ENCODE measurements at places on chromosomes 16 and 17.
A peak's percentile ranks its signal among the peaks of the same experiment; 100 is the strongest.

GRCh38 chr17:79304884-79305283, 230.3 kb downstream of the ENGASE start:
- H3K4me1 ChIP-seq, result no peaks in the 10 kb centered on the region
- peak; percentile 86 for DNase-seq
- no peaks in the 10 kb centered on the region for H3K27me3 ChIP-seq
- H3K36me3 ChIP-seq, result no peaks in the 10 kb centered on the region

DNA sequence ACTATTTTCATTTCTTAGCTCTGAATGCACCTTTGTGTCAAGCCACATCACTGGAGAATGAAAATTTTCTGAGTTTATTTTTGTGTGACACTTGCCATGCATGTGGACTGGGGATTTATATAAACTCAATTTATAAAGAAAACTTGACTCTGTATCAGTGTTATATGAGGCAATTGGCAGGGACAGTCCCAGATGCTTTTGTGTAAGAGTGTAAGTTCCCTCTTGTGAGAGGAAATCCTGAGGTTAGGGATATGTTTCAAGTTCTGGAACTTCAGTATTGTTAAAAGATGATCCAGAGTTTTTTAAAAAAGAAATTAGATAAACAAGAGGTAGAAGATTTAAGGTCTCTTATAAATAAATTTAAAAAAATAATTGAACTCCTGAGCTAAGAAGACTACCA, 10.9 kb upstream of the CCL8 start:
- H3K4me1 ChIP-seq, result no peaks in the 10 kb centered on the region
- no peaks in the 10 kb centered on the region for H3K36me3 ChIP-seq
- H3K27ac ChIP-seq, result no peak overlapping the region
- no peaks in the 10 kb centered on the region for H3K27me3 ChIP-seq
- DNase-seq, result no peak

- H3K36me3 ChIP-seq, result no peaks in the 10 kb centered on the region
- H3K27ac ChIP-seq, result no peak overlapping the region
- H3K4me3 ChIP-seq, result no peak overlapping the region
- DNase-seq, result peak; percentile 87
Observed at GRCh38 chr17:17849845-17850373, 13.1 kb upstream of the SREBF1 start.

GRCh38 chr17:17528696-17529652, 32.8 kb upstream of the RASD1 start:
- no peaks in the 10 kb centered on the region for H3K27me3 ChIP-seq
- no peak overlapping the region for H3K4me3 ChIP-seq
- H3K27ac ChIP-seq, result peak overlapping the region; percentile 2
- no peaks in the 10 kb centered on the region for H3K4me1 ChIP-seq

- peaks cover 3% of the 10 kb centered on the region for H3K36me3 ChIP-seq
- H3K4me1 ChIP-seq, result no peaks in the 10 kb centered on the region
- no peak overlapping the region for H3K27ac ChIP-seq
- no peak overlapping the region for H3K4me3 ChIP-seq
- no peaks in the 10 kb centered on the region for H3K27me3 ChIP-seq
Observed at GRCh38 chr16:88725609-88726407, 19.5 kb downstream of the CTU2 start.

- H3K4me1 ChIP-seq, result no peaks in the 10 kb centered on the region
- DNase-seq, result no peak
- H3K36me3 ChIP-seq, result no peaks in the 10 kb centered on the region
- H3K27me3 ChIP-seq, result no peaks in the 10 kb centered on the region
- no peak overlapping the region for H3K4me3 ChIP-seq
Observed at GRCh38 chr17:68131456-68131855, 95.9 kb downstream of the KPNA2 start.

- DNase-seq, result no peak
- H3K27me3 ChIP-seq, result no peaks in the 10 kb centered on the region
- H3K4me1 ChIP-seq, result no peaks in the 10 kb centered on the region
- no peak overlapping the region for H3K4me3 ChIP-seq
- H3K36me3 ChIP-seq, result no peaks in the 10 kb centered on the region
- no peak overlapping the region for H3K27ac ChIP-seq
Observed at GRCh38 chr16:35196313-35196712, 1736.9 kb downstream of the TP53TG3F start.

GRCh38 chr17:17613708-17614114, 22.2 kb upstream of the PEMT start:
- no peaks in the 10 kb centered on the region for H3K36me3 ChIP-seq
- no peak overlapping the region for H3K27ac ChIP-seq
- peaks cover 4% of the 10 kb centered on the region for H3K4me1 ChIP-seq
- no peak overlapping the region for H3K4me3 ChIP-seq

- H3K4me1 ChIP-seq, result no peaks in the 10 kb centered on the region
- H3K27ac ChIP-seq, result no peak overlapping the region
- peak; percentile 94 for DNase-seq
- peak overlapping the region; percentile 81 for H3K4me3 ChIP-seq
Observed at GRCh38 chr17:31008374-31009041, 37.7 kb downstream of the RNF135 start.

DNA sequence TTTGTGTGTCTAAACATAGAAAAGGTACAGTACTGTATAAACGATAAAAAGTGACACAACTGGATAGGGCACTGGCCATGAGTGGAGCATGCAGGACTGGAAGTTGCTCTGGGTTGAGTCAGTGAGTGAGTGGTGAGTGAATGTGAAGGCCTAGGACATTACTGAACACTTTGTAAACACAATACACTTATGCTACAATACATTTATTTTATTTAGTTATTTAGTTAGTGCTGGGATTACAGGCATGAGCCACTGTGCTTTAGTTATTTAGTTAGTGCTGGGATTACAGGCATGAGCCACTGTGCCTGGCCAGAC, 4.6 kb downstream of the CFAP20 start:
- peaks cover 4% of the 10 kb centered on the region for H3K36me3 ChIP-seq
- no peak for DNase-seq
- H3K27ac ChIP-seq, result no peak overlapping the region
- no peak overlapping the region for H3K4me3 ChIP-seq

- no peaks in the 10 kb centered on the region for H3K4me1 ChIP-seq
Observed at GRCh38 chr17:6075050-6075449, 4.9 kb downstream of the WSCD1 start.

- H3K27me3 ChIP-seq, result no peaks in the 10 kb centered on the region
- no peak overlapping the region for H3K27ac ChIP-seq
- H3K4me3 ChIP-seq, result no peak overlapping the region
- H3K4me1 ChIP-seq, result no peaks in the 10 kb centered on the region
- H3K36me3 ChIP-seq, result no peaks in the 10 kb centered on the region
- no peak for DNase-seq
Observed at GRCh38 chr17:74697515-74697914, 15.2 kb downstream of the CD300LF start.

GRCh38 chr16:56738221-56738620, 8.3 kb downstream of the NUP93 start:
- DNase-seq, result no peak
- no peak overlapping the region for H3K27ac ChIP-seq
- H3K36me3 ChIP-seq, result peaks cover 3% of the 10 kb centered on the region
- H3K27me3 ChIP-seq, result no peaks in the 10 kb centered on the region
- no peak overlapping the region for H3K4me3 ChIP-seq

- DNase-seq, result peak; percentile 20
- H3K36me3 ChIP-seq, result peaks cover 25% of the 10 kb centered on the region
- no peaks in the 10 kb centered on the region for H3K4me1 ChIP-seq
- no peak overlapping the region for H3K4me3 ChIP-seq
- no peak overlapping the region for H3K27ac ChIP-seq
- no peaks in the 10 kb centered on the region for H3K27me3 ChIP-seq
Observed at GRCh38 chr16:88010968-88011483, 59.8 kb downstream of the BANP start.

DNA sequence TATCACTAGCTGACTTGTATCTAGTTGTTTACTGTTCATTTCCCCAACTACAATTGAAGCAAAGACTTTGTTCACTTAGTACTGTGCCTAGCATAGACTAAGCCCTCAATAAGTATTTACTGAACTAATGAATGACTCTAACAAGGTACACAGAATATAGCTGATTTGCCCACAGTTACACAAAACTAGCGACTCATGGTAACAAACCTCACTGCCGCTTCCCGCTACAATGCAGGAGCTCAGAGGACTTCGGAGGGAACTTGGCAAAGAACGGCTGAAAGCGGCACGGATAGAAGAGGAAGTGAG, 524 bp downstream of the EFTUD2 start:
- peaks cover 15% of the 10 kb centered on the region for H3K36me3 ChIP-seq
- H3K27ac ChIP-seq, result no peak overlapping the region
- H3K4me3 ChIP-seq, result peak overlapping the region; percentile 100

DNA sequence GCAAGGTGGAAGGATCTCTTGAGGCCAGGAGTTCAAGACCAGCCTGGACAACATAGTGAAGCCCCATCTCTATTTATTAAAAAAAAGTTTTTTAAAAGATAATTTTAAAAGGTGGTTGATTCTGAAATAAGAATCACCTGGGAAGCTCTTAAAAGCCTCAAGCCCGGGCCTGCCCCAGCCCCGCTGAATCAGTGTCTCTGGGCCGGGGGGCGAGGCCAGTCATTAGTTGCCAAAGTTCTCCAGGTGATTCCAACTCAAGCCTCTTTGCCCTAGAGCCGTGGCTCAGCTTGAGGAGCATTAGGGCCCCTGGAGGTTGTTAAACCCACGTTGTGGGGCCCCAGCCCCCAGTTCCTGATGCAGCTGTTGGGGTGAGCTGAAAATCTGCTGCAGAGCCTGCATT, 24.6 kb downstream of the JPH3 start:
- no peak for DNase-seq
- no peak overlapping the region for H3K4me3 ChIP-seq
- no peaks in the 10 kb centered on the region for H3K36me3 ChIP-seq
- H3K4me1 ChIP-seq, result no peaks in the 10 kb centered on the region

DNA sequence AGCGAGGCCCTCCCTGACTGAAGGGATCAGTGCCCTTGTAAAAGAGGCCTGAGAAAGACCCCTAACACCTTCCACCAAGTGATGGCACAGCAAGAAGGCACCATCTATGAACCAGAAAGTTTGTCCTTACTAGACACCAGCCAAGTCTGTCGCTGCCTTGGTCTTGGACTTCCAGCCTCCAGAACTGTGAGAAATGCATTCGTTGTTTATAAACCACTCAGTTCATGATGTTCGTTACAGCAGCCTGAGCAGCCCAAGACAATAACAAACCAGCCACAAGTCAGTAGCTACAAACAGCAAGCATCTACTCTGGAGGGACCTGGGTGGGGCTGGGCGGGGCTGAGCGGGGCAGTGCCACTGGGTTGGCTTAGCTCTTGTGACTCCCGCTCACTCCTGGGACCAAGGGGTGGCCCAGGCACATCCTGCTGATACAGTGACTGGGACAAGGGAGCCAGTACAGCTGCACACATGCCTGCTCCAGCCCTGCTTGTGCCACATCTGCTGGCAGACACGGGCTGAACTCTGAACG, 234.9 kb downstream of the IRF8 start:
- H3K4me3 ChIP-seq, result no peak overlapping the region
- no peak for DNase-seq
- H3K27me3 ChIP-seq, result no peaks in the 10 kb centered on the region
- no peaks in the 10 kb centered on the region for H3K4me1 ChIP-seq
- no peak overlapping the region for H3K27ac ChIP-seq

- H3K27me3 ChIP-seq, result no peaks in the 10 kb centered on the region
- no peaks in the 10 kb centered on the region for H3K36me3 ChIP-seq
- no peaks in the 10 kb centered on the region for H3K4me1 ChIP-seq
- peak; percentile 99 for DNase-seq
- peak within 1 kb of the TSS; percentile 88 for H3K4me3 ChIP-seq
Observed at GRCh38 chr17:50274142-50274896, at the start of gene TMEM92. Gene TMEM92, plus strand, starts transcription at chr17:50274466. Its CDS starts 36 bp downstream, at chr17:50274502.

DNA sequence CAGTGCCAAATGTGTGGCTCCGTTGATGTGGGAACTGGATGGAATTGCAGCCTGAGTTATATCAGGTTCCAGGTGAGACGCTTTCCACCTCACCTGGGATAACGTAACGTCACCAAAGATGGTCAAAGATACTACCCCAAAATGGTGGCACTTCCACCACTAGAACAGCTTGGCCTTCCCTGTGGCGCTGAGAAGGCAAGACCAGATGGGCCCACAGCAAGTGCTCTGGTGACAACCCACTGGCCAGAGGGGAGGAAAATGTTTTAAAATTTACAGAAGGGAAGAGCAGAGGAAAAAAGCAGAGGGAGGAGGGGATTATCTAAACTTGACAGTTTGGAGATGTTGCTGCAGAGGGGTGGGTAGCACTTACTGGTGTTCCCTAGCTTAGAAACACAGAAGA, 7.5 kb upstream of the ITGA2B start:
- no peak overlapping the region for H3K4me3 ChIP-seq
- no peaks in the 10 kb centered on the region for H3K27me3 ChIP-seq
- peaks cover 66% of the 10 kb centered on the region for H3K36me3 ChIP-seq
- DNase-seq, result no peak

GRCh38 chr17:74394977-74395376, 27.7 kb downstream of the GPR142 start:
- no peak overlapping the region for H3K27ac ChIP-seq
- H3K27me3 ChIP-seq, result no peaks in the 10 kb centered on the region
- no peak for DNase-seq
- H3K4me3 ChIP-seq, result no peak overlapping the region
- H3K36me3 ChIP-seq, result no peaks in the 10 kb centered on the region

DNA sequence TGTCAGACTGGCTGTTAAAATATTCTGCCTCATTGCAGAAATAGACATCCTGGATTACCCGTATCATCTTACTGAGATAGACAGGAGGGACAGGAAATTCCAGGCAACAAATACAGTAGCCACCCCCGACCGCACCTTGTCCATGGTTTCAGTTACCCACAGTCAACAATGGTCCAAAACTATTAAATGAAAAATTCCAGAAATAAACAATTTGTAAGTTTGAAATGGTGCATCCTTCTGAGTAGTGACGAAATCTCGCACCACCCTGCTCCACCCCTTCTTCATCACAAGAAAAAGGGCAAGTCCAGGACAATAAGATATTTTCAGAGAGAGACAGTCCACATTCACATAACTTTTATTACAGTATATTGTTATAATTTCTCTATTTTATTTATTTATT, 23.6 kb upstream of the PRSS54 start:
- H3K27me3 ChIP-seq, result no peaks in the 10 kb centered on the region
- no peak overlapping the region for H3K27ac ChIP-seq
- H3K4me1 ChIP-seq, result no peaks in the 10 kb centered on the region
- DNase-seq, result no peak
- H3K36me3 ChIP-seq, result no peaks in the 10 kb centered on the region

DNA sequence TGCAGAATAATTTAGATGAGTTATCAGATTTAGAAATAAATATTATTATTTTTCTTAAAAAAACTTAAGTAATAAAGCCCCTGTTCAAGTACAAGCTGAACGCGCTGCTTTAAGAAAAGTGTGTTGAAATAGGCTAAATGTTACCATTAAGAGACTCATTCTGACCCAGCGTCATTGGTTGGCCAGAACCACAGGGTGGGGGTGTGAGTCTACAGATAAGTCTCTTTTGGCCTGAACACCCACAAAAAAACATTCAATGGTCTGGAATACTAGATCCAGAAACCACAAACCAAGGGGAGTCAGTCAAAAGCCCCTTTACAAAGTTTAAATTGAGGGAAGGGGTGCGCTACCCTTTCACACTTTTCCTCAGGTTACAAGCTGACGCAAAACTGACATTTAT, 776.1 kb downstream of the KCNJ2 start:
- H3K4me3 ChIP-seq, result no peak overlapping the region
- no peaks in the 10 kb centered on the region for H3K27me3 ChIP-seq
- H3K27ac ChIP-seq, result no peak overlapping the region
- DNase-seq, result peak; percentile 61
- no peaks in the 10 kb centered on the region for H3K4me1 ChIP-seq
- H3K36me3 ChIP-seq, result no peaks in the 10 kb centered on the region

- no peaks in the 10 kb centered on the region for H3K27me3 ChIP-seq
- DNase-seq, result no peak
- no peak overlapping the region for H3K4me3 ChIP-seq
- no peaks in the 10 kb centered on the region for H3K36me3 ChIP-seq
Observed at GRCh38 chr16:12511708-12512107, 292.0 kb downstream of the CPPED1 start.

GRCh38 chr16:68146585-68146984, 61.4 kb downstream of the NFATC3 start:
- no peaks in the 10 kb centered on the region for H3K36me3 ChIP-seq
- no peak overlapping the region for H3K4me3 ChIP-seq
- H3K27ac ChIP-seq, result no peak overlapping the region

All from endodermal cell (in vitro differentiated cells).